Stimulated activated CD8-positive, alpha-beta memory T cell treated with anti-CD3 and anti-CD28 coated beads, Interleukin-4, amount 100 ng/mL, for 1 hour (primary cell): ENCODE measurements at places on chromosomes 16 and 17.
A peak's percentile ranks its signal among the peaks of the same experiment; 100 is the strongest.

DNA sequence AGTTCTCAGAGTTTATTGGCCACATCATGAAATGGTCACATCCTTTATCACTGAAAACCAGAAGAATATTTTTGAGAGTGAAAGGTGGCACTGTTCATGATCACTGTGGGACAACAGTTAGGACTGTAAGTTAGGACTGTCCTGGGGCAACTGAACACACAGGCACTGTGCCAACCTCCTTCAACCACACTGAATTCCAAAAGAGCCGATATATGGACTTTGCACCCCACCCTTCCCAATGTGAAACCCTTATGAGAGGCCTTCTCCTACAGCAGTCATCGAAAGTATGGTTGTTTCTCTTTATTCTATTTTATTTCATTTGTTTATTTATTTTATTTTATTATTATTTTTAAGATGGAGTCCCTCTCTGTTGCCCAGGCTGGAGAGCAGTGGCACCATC is 353.5 kb downstream of the TOX3 start:
- DNase-seq, result no peak

- DNase-seq, result no peak
Measured at GRCh38 chr16:14436401-14436955, 193.6 kb downstream of the PARN start.

DNA sequence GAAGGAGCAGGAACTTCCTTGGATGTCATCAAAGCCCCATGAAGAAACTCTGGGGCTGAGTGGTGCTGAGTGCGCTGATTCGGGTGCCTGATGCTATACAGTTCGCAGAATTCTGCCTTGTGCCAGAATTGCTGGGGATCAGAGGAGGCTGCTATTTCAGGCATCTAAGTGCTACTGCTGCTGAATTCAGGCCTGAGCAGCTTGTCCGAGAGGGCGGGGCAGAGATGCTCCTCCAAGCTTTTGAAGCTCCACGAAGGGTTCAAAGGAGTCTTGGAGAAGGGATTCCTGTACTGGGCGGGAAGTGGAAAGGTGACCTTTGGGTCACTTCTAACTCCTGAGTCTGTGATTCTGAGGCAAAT is 227.8 kb downstream of the CCDC182 start:
- DNase-seq, result no peak

DNA sequence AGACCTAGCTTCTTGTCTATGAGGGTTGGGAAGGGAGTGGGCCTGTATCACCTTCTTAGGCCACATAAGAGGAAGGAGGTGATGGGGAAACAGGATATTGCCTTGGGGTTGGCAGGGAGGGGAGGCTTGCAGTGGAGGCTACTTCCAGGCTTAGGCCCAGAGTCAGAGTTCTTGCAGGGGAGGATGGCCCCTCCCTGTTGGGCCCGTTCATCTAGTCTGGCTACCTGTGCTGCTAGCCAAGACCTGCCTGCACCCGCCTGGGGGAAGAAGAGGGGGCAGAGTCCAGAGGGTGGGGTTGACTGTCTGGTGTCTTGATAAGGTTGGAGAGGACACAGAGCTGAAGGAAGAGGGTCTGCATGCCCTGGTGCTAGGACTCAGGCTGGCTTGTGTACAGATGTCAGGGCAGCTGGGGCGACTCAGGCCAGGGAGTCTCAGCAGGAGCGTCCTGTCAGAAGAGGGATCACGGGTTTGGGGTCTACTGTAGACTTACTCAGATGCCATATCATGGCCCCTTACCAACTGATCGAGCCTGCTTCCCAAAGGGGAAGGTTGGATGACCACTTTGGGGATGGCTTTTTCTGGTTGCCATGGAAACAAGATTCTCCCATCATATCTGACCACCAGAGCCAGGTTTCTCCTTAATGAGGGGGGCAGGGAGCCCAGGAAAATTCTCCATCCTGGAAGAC is 5.3 kb downstream of the KDM6B start:
- no peak for DNase-seq

DNA sequence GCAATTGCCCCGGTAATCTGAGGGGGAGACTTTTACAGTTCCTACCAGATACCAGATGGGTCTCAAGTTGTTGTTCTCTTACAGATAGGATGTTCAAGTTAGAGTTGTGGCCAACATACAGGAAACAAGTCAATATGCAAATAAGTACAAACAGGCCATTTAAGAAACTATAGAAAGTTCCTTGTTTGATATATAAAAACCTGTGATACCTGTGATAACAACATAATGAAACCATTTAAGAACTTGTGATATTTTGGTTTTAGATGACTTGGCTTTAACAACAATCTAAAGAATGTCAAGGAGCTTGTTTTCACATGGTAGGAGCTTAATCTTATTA is 16.8 kb downstream of the CDR2 start:
- DNase-seq, result no peak

DNA sequence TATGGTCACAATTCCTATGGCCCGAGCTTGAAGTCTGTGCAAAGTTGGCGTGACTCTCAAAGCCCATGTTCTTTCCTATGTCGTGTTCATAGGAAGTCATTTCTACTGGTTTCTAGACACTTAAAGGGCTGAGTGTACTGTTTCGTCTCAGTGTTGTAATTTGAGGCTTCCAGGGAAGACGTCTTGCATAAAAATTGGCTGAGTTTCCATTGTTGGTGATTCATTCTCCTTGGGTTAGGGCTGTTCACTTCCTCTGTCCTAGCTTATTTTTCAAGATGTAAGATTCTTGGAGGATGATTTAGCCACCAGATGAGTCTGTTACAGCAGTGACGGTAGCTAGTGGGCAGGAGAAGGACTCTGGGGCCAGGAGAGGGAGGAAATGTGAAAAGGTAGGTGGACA is 43.1 kb downstream of the PIK3R5 start:
- DNase-seq, result no peak

DNA sequence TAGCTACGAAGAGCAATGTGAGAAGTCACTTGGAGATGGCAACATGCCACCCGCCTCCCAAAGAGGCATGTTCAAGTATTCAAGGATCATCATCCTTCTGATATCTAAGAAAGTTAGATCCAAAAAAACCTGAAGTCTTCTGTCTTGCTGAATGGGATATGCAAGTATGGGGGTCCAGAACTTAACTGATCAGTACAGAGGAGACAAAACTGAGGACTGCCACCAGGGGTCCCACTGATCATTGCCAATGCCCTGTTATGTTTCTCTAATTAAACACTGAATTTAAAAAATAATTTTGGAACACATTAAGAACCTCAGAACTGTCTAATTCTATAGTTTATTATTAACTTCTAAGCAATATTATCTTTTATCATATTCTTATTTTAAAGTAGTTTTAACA is 99.7 kb downstream of the CDH8 start:
- DNase-seq, result no peak

DNA sequence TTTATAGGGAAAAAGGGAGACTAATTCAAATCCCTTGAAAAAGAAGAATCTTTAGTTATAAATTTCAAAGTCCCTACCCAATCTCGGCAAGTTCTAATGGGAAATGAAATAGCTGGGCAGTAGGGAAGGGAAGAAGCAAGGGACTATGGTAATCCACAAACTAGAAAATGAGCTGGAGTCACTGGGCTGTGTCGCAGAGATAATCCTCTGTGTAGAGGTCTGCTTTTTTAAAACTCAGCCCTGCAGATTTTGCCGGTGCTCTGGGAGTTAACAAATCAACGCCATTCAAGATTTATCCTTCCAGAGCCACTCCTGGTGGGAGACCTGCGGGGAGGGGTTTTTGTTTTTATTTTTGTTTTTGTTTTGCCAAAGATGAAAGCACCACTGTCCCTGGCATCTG is 20.8 kb downstream of the SNX11 start:
- DNase-seq, result no peak

- no peak for DNase-seq
Measured at GRCh38 chr17:31935512-31935911, 1.3 kb upstream of the SUZ12 start.

- no peak for DNase-seq
Measured at GRCh38 chr16:13397126-13397525, 495.7 kb downstream of the SHISA9 start.

DNA sequence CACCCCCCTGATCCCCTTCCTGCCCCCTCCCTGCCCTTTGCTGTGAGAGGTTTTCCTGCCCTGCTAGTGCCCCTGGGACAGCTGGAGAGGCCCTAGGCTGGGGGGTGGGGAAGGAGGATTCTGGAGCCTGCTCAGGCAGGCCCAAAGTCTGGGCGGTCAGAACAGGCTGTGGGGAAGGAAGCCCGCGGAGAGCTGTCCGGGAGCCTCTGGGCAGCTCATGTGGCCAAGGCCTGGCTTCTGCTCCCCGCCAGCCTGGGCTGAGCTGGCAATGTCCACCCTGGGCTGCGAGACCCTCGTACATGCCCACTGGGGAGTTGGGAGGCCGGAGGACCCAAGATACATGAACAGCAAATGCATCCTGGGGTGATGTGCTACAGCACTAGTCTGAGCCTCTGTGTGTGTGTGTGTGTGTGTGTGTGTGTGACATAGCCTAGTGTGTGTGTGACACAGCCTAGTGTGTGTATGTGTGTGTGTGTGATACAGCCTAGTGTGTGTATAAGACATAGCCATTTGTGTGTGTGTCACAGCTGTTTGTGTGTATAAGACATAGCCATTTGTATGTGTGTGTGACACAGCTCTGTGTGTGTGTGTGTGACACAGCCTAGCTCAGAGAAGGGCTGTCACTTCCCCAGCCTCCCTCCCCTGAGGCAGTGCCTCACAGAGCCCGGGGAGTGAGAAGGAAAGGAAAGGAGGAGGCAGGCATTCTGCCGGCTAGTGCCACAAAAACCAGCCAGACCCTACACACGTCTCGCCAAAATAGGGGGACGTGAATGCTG is 201.4 kb upstream of the CIBAR2 start:
- no peak for DNase-seq

GRCh38 chr16:53878216-53878615 is 174.3 kb downstream of the FTO start:
- DNase-seq, result no peak

GRCh38 chr17:49817993-49818392 is 29.5 kb downstream of the KAT7 start:
- DNase-seq, result peak; percentile 23

DNA sequence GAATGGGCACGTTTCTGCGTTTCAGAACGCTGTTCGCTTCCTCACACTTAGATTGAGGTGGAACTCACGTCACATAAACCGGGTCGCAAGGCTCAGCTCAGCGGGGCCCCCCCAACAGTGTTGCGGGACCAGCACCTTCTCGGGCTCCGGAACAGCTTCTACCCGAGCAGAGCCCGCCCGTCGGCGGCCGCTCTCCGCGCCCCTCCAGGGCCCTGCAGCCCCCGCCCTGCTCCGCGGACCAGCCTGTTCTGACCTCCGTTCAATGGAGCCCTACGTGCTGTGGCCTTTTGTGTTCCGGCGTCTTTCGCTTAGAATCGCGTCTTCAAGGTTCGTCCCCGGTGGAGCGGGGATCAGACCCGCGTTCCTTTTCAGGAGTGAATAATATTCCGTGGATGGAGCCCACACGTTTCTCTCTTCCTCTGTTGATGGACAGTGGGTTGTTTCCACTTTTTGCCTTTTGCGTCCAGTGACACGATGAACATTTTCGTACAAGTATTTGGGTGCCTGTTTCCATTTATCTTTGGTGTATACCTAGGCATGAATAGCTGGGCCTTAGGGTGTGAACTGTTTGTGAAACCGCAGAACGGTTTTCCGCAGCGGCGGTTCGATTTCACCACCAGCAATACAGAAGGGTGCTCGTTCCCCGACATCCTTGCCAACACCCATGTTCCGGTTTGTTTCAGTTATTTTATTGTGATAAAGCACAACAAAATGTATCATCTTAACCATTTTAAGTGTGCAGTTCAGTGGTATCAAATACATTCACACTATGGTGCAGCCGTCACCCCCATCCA is 2.3 kb upstream of the SLC22A31 start:
- DNase-seq, result no peak

DNA sequence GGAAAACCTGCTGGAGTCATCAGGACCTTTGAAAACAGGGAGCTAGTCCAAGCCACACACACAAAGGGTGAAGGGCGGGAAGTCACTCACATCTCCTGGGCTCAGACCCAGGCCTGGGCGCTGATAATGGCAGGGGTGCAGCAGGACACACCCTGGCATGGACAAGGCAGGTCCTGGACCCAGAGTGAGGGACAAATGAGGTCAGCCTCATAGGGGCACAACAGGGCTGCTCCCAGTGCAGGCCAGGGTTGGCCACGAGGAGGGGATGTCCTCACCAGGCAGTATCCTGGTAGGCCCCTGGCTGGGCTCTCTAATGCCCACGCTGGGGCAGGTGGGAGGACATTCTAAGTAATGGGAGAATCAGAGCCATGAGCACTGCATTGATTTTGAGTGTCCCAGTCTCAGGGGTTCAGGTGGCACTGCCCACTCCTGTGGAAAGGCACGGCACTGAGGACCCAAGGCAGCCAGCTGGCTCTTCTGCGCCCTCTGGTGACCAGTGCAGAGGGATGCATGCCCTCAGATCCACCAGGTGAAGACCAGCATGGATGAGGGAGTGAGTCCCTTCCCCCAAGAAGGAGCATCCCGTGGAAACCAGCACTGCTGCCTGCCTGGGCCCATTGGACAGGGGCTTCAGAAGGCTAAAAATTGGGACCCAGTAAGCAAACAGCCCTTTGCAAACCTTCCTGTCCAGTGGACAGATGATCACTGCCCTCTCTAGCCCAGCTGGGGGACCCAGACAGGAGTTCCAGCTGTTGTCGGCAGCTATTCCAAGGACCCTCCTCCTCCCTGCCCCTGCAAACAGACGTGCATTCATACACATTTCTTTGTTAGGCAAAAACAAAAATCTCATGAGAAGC is 23.4 kb upstream of the SREBF1 start:
- DNase-seq, result peak; percentile 57

DNA sequence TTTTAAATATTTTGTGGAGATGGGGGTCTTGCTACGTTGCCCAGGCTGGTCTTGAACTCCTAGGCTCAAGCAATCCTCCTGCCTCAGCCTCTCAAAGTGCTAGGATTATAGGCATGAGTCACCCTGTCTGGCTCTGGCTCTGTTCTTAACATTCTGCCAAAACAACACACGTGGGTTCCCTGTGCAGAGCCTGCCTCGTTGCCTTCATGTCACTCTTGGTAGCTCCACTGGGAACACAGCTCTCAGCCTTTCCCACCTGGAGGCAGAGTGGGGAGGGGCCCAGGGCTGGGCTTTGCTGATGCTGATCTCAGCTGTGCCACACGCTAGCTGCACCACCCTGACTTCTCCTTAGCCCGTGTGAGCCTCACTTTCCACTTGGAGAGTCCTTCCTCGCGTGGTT is 19.3 kb downstream of the CRISPLD2 start:
- no peak for DNase-seq

- no peak for DNase-seq
Measured at GRCh38 chr16:85173981-85174751, 61.9 kb upstream of the CIBAR2 start.

DNA sequence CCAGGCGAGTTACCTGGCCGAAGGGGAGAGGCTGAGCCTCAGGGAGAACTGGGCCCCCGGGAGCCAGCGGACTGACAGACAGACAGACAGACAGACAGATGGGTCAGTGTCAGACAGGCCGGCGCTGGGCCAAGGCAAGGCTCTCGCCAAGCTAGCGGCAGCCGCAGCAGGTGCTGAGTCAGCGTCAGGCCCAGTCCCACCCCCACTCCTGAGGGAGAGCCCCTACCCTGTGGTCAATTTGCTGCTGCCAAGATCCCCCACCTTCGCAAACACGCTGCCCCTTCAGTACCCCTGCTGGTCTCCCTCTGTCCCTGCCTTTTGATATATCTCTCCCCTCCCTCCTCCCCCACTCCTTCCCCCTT is 1.5 kb downstream of the FGF11 start:
- DNase-seq, result no peak
